Activated CD4-positive, alpha-beta T cell treated with anti-CD3 and anti-CD28 coated beads, Interleukin-2, Interleukin-6, amounts not matched to agents 100 ng/mL and 50 ng/mL, durations not matched to agents 16 hours and 8 hours (primary cell): ENCODE measurements at places on chromosomes 5 and 9.

GRCh38 chr5:21199087-21199486 is 1211.1 kb upstream of the CDH18 start:
- no peak for DNase-seq

DNA sequence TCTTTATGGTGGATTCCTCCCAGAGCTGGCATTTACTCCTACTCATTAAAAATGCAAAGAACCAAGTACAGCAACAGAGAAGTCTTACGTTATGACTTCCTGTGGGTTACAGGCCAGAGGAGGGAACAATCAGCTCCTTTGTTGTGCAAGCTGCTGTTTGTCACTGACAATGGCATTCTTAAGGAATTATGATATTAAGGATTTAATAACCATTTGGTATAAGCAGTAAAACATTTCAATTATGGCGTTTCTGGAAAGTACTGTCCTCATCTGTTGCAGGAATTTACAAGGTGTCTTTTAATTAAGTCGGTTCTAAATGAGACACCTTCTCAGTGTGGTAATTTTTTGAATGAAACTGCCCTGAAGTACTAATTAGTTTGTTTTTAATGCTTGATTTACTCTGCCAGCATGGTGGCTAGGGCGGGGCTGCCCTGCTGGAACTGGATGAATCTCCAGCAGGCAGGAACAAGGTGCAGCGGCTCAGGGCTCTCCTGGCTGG is 49.1 kb upstream of the VDAC1 start:
- no peak for DNase-seq

DNA sequence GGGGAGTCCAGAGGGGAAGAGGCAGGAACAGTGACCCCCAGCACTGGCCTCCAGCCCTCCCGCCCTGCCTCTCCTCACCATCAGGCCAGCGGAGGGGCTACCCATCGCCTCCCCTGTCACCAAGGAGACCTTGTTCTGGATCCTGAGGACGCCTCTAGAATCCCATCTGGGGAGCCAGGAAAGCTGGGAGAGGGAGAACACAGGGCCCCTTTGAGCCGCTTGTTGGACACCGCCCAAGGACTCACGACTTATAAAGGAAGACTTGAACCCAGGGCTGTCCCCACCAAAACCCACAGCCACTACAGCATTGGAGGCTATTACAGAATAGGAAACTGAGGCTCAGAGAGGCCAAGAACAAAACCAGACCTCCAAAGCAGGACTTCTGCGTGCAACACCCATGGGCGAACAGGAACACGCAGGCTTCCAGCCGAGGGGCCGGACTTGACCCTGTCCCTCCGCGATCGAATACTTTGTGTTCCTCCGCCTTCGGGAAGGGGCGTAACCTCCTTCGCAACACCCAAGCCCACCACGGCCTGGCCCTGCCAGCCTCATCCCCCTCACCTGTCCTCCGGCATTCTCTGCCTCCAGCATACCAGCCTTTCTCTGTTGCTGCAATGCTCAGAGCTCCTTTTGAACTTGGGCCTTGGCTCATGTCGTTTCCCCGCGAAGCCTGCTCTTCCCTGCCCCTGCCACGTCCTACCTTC is 54.2 kb downstream of the C9orf50 start:
- DNase-seq, result no peak

GRCh38 chr5:54520940-54521339 is 3.4 kb downstream of the SNX18 start:
- DNase-seq, result no peak

- DNase-seq, result no peak
Observed at GRCh38 chr5:180381428-180381827, 28.3 kb upstream of the GFPT2 start.
